Brain (organoid and tissue), 16 donors: ENCODE measurements at places on chromosomes 12 and 14.

- DNase-seq = no peak
Observed at GRCh38 chr12:51852404-51853137, 4.1 kb upstream of the FIGNL2 start.

DNA sequence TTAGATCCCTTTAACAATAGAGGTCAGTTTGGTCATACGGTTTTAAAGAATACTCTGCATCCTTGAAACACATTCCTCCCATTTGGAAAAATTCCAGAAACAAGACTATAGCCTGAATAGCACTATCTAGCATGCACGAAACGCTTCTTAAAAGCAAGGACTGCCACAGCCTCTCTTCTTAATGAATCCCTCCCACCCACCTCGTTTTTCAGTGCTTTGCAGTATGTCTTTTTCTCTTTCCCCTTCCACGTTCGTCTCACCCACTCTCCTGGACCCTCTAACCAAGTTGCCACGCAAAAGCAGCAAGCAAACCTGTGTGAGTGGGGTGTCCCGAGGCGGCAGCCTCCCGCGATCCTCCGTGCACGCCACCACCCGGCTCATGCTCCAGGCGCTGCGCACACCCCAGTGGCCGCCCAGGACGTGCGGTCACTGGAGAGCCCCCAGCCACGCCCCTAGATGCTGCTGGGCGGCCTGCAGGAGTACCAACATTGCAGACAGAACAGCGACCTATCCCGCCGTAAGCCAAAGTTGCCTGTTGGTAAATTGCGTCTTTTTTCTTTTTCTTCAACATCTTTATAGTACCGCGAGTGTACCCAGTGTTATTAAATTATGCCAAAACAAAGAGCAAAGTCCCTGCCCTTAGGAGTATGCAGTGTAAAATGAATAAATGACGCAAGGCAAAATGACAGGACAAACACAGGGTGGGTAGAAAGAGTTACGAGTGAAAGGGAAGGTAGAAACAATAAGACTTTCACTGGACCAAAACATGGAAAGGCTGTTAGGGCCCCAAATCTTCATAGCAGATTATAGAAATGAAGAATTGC, at the start of gene SLC38A4:
TSS of gene SLC38A4 (minus strand) at position 407 of the 824 bp plus-strand sequence. CDS start 32,926 bp downstream, outside the sequence.
- DNase-seq = peak; percentile 27

DNA sequence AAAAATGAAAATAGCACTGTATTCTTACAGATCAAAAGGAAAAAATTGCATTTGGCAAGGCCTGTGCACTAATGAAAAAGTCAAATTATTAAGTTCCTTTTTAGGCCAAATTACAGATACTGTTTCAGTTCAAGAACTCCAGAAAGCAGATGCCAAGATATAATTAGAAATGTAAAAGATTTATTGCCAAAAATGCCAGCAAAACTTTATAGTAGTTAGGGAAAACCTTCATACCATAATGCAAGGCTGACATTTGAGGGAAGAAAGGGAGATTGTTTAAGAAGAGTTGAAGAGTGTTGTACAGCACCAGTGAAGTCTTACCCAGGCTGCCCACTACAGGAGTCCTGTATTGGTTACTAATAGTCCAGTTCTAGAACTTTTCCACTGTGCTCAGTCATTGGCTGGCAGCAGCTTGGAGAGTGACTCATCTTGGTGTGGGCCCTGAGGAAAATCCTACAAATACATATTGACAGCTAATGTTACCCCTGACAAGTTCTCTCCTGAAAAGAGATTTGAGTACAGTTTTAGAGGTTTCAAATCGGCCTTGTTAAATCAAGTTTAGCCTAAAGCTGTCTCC, 600.4 kb downstream of the C12orf50 start:
- DNase-seq = no peak

DNA sequence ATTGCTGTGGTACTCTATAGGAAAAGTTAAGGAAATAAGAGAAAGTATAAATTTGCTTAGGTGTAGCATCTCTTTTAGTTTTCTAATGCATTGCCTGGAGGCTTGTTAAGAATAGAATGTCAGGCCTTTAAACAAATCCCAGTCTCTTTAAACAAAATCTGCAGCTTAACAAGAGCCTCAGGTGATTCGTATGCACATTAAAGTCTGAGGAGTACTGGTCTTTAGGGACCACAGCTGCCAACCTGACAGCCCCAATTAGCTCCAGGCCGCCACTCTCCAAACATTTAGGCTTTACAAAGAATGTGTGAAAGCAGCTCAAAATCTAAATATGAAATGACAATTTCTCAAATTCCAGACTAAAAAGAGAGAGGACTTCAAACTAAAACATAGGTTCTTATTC, 35.7 kb downstream of the PAWR start:
- no peak for DNase-seq

DNA sequence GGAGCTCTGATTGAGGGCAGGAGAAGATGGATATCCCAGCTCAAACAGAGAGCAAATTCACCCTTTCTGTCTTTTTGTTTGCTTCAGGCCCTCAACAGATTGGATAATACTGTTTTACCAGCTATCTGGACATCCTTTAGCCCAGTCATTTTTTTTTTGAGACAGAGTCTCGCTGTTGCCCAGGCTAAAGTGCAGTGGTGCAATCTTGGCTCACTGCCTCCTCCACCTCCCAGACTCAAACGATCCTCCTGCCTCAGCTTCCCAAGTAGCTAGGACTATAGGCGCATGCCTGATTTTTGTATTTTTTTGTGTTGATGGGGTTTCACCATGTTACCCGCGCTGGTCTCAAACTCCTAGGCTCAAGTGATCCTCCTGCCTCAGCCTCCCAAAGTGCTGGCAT, 40.8 kb downstream of the ARF6 start:
- no peak for DNase-seq

DNA sequence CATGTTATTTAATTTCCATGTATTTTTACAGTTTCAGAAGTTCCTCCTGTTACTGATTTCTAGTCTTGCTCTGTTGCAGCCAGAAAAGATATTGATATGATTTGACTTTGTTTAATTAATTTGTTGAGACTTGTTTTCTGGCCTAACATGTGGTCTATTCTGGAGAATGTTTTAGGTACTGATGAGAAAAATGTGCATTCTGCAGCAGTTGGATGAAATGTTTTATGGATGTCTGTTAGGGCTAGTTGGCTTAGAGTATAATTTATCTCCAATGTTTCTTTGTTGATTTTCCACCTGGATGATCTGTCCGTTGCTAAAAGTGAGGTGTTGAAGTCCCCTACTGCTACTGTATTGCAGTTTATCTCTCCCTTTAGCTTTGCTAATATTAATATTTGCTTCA, 54.4 kb downstream of the GPR137C start:
- no peak for DNase-seq

GRCh38 chr14:72444701-72445100, 449.2 kb downstream of the DPF3 start:
- DNase-seq = no peak

DNA sequence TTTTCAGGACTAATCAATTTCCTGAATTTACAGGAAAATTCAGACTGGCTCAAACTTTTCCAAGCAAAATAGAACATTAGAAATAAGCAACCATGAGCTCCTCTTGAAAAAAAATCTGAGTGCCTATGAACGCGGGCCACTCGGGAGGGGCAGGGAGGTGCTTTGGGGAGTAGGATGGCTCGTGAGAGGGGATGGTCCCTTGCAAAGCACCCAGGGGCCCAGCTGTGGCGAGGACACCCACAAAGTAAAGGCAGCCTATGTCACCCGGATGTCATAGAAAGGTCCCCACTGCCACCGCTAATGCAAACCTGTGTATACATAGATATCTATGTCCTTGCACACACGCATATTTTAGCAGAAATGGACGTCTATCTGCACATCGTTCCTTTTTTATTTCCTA, 309.9 kb downstream of the ADGRD1 start:
- no peak for DNase-seq

- DNase-seq = no peak
Observed at GRCh38 chr12:109764123-109764522, 50.5 kb downstream of the FAM222A start.

- no peak for DNase-seq
Observed at GRCh38 chr12:52305921-52306705, 14.8 kb upstream of the KRT81 start.

DNA sequence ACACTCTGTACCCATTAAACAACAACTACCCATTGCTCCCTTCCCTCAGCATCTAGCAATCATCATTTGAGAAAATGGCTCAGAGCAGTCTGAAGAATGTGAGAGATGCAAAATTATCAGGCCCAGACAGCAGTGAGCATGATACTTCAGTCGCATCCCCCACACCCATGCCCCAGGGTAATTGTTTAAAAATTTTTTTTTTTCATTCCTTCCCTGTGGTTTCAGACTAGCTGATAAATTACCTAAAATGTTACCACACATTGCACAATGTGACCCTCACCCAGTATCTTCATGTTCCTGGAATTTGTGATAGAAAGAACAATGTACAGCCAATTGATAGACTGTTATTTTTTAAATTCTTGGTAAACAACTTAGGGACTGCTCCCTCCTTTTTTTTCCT, 11.3 kb upstream of the USP15 start:
- no peak for DNase-seq

GRCh38 chr12:119911182-119911581, 34.1 kb upstream of the CIT start:
- DNase-seq = no peak

- no peak for DNase-seq
Observed at GRCh38 chr12:104692557-104693218, 235.9 kb downstream of the CHST11 start.

GRCh38 chr12:55972911-55973598, 823 bp upstream of the RAB5B start:
- DNase-seq = peak; percentile 63

DNA sequence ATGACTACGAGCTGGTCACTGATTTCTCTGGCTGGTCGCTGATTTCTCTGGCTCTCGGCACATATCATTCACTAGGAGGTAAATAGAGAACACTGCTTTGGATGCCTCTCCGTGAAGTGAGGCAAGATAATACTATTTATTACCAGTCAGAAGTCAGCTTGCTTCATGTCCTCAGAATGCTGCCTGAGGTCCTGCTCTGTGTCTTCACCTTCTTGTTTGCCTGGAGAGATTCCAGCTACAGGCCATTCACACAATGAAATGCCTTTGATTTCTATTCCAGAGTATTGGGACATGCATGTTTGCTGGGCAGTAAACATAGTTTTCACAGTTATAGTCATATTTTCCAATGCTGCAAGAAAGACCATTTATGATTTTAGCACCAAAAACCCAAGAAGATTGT, 106.7 kb downstream of the AEBP2 start:
- DNase-seq = peak; percentile 19

- no peak for DNase-seq
Observed at GRCh38 chr12:70549340-70550179, 87.7 kb downstream of the PTPRB start.

GRCh38 chr12:121668750-121669520, 519 bp downstream of the MORN3 start:
- peak; percentile 62 for DNase-seq

DNA sequence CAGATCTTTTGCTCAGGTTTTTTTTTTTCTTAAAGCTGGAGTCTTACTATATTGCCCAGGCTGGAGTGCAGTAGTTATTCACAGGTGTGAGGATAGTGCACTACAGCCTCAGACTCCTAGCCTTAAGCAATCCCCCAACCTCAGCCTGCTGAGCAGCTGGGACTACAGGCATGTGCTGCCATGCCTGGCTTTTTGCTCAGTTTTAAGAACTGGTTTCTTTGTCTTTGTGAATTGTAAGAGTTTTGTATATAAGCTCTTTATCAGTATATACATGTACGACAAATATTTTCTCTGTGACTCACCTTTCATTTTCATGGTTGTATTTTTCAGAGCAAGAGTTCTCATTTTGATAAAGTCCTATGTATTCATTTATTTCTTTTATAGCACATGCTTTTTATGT, 33.3 kb upstream of the C2CD5 start:
- DNase-seq = no peak

- no peak for DNase-seq
Observed at GRCh38 chr14:104872469-104873341, 7.6 kb downstream of the CEP170B start.

DNA sequence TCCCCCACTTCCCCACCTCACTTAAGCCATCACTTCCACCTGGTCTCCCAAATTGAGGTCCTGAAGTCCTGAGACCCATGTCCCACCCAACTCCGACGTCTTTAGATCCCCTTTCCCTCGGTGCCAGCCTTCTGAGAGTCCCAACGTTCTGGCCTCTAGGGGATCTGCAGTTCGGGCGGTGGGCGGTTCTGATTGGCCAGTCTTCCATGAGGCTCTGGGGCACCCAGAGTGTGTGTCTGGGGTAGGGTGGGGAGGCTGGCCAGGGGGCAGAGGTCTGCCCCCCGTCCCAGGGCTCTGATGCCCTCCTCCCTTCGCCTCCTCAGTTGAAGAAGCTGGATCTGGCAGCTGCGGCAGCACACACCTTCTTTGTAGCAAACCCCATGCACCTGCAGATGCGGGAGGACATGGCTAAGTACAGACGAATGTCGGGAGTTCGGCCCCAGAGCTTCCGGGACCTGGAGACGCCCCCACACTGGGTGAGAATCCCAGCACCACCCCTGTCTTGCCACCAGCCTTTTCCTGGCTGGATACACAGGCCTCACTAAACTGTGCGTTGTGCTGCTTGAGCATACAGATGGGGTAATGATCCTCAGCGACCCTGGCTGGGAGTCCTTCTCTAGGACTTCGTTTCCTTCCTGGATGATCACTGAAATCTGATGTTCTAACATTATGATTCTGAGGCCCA, 1.5 kb downstream of the P3H3 start:
- no peak for DNase-seq

GRCh38 chr14:101808020-101808641, 46.6 kb downstream of the PPP2R5C start:
- DNase-seq = no peak
